GM23248 (cell line): ENCODE measurements at places on chromosomes 1 and 21. TPM values are rescaled to one million over a fixed set of nuclear protein-coding genes. Genes with fewer than 3 reads are reported as not detected.

PGLYRP4 gene
- not detected in 2 replicates for polyA plus RNA-seq

FALEC gene
- 0.49 and 0.71 TPM in 2 replicates for polyA plus RNA-seq

HES2 gene
- polyA plus RNA-seq: not detected in 2 replicates

HFM1 gene
- polyA plus RNA-seq: not detected in 2 replicates

ANXA9 gene
- polyA plus RNA-seq: 0.16 and 0.26 TPM in 2 replicates

AUNIP gene
- polyA plus RNA-seq: 2.3 and 3.2 TPM in 2 replicates

PRDM15 gene
- polyA plus RNA-seq: 1.7 and 2.3 TPM in 2 replicates
